Activated gamma-delta T cell (primary cell): ENCODE measurements at places on chromosomes 13 and 19.

- no peak for DNase-seq
These were observed 117.0 kb upstream of the POSTN start for GRCh38 chr13:37715606-37716015.

DNA sequence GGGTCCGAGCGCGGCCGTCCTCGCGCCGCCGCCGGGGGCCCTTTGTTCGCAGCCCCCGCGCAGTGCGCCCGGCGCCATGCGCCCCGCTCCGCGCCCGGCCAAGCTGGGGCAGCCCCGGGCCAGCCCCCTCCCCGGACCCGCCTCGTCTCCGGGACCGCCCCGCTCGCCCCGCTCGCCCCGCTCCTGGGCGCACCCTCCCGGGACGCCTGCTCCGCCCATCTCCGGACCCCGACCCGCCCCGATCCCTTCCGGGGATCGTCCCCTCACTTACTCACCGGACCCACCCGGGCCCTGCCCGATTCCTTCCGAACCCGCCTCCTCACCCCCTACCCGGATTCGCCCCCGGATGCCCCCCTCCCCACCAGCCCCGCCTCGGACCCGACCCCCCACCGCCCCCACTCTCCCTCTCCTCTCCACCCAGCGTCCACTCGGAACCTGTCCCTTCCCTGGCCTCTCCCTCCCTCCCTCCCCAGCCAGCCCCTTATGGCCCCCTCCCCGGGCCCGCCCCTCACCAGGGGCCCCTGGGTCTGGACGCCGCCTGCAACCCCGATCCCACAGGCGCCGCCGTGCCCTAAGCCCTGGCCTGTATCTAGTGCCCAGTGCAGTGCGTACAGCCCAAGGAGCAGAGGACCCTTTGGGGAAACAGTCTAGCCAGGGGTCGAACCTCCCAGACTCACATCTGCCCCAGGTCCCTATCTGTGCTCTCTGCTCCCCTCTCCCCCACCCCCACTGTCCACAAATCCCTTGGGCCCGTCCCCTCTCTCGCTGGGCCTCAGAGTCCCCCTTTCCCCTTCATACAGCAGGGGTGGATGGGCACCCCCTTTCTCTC lies at the start of gene CPAMD8:
Gene CPAMD8, minus strand, starts transcription at position 105 of the 829 bp plus-strand sequence. CDS start 168 bp downstream, outside the sequence.
- no peak for DNase-seq

- DNase-seq = no peak
These were observed 69.5 kb downstream of the TNFRSF19 start for GRCh38 chr13:23639674-23640073.

GRCh38 chr19:40413291-40413845 lies at the start of gene PRX:
Gene PRX (minus strand): TSS chr19:40413378. CDS start chr19:40407932, 5,446 bp downstream.
- DNase-seq = no peak

GRCh38 chr13:24339937-24340607 lies 30.7 kb downstream of the C1QTNF9 start:
- DNase-seq = no peak

GRCh38 chr19:27974082-27974513 lies 1238.9 kb downstream of the UQCRFS1 start:
- DNase-seq = no peak

GRCh38 chr19:50501186-50501567 lies 9.8 kb downstream of the JOSD2 start:
- DNase-seq = no peak

DNA sequence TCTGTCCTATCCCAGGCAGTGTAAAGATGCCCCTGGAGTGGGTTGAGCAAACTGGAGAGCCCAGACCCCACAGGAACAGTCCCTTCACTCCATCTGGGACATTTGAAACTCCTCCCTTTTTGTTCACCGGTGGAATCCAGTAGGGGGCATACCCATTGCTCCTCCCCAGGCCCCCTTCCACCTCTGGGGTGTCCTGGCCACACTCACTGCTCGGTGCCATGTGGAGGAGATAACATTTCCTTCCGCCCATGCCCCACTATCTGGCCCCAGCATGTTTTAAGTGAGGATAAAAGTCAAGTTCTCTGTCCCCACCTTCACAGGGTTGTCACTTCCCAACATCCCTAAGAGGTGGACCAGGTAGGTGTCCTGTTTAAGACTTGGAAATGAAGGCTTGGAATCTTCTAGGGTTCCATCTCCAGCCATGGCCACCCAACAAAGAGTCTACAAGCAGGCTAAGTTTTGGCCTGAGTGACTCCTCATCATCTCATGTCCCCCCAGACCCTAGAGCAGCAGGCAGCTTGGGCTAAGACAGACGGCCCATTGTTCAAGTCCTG lies 9.3 kb downstream of the ZNF526 start:
- DNase-seq = no peak

DNA sequence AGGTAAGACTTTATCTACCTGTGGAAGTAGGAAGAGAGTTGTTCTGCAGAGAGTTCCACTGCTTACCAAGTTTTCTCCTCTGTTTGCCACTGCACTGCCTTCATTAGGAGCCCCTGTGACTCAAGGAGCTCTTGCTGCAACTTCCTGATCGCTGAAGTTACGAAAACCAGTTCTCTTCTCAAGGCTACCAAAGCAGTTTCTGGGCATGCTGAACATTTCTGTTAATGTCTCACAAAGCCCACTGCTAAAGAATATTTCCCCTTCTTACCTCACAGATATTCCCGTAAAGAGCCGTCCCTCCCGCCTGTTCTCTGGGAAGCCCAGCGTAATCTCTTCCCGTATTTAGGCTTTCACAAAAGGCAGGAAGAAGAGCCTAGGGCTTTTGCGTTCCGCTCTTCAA lies 82.6 kb upstream of the OXGR1 start:
- no peak for DNase-seq

- DNase-seq = no peak
These were observed 11.3 kb downstream of the POSTN start for GRCh38 chr13:37587236-37587635.

DNA sequence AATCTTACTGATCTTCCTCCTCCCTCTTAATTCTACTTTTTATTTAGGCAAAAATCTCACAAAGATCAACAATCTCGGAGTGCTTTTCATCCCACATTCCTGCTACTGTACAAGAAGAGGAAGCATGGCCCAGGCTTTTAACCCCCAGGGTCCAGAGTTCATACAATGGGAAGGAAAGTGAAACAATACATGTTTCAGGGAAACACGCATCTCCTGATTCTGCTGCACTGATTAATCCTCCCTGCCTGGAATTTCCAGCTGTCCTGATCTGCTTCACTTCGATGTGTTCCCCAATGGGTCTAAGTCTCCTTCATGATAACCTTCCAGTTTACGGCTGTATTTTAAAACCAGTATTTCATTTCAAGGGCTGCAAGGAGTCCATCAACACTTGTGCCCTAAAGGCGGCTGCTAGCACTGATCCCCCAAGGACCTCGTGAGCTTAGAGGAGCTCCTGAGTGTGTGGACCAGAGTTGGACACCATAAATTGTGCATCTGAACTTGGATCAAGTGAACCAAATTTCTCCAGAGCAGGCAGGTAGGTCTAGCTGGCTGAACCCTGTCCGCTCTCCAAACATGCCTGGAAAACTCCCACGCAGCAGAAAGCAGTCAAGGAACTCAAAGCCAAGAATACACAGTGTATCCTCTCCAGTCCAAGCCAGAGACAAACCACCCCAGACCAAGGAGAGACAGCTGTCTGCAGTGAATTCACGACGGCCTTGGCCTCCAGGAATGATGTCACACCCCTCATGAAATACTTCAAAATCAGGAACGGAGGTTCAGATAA lies 44.3 kb downstream of the COL4A1 start:
- no peak for DNase-seq

DNA sequence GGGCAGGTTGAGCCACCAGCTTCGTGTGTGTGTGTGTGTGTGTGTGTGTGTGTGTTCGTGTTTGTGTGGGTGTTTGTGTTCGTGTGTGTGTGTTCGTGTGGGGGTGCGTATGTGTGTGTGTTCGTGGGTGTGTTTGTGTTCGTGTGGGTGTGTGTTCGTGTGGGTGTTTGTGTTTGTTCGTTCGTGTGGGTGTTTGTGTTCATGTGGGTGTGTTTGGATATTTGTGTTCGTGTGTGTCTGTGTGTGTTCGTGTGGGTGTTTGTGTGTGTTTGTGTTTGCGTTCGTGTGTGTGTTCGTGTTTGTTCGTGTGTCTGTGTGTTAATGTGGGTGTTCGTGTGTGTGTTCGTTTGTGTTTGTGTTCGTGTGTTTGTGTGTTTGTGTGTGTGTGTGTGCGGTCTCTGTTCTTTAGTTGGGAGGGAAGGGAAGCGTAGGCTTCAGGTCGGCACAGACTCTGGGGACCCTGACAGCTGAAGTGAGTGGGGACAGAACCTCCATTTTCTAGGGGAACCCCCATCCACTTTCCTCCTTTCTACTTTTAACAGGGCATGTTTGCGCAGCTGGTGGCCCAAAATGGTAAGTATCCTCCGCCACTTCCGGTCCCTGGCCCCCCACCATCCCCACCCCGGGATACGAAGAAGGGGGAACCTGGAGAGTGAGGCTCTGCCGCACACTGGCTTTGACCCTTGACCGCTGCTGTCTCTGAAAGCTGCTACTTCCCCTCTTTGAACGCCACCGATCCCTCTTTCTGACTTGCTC lies 1.6 kb downstream of the TNFSF9 start:
- no peak for DNase-seq

GRCh38 chr19:42201489-42202289 lies 15.8 kb downstream of the DEDD2 start:
- no peak for DNase-seq

- DNase-seq = no peak
These were observed 421.1 kb downstream of the FGF9 start for GRCh38 chr13:22091971-22092300.

DNA sequence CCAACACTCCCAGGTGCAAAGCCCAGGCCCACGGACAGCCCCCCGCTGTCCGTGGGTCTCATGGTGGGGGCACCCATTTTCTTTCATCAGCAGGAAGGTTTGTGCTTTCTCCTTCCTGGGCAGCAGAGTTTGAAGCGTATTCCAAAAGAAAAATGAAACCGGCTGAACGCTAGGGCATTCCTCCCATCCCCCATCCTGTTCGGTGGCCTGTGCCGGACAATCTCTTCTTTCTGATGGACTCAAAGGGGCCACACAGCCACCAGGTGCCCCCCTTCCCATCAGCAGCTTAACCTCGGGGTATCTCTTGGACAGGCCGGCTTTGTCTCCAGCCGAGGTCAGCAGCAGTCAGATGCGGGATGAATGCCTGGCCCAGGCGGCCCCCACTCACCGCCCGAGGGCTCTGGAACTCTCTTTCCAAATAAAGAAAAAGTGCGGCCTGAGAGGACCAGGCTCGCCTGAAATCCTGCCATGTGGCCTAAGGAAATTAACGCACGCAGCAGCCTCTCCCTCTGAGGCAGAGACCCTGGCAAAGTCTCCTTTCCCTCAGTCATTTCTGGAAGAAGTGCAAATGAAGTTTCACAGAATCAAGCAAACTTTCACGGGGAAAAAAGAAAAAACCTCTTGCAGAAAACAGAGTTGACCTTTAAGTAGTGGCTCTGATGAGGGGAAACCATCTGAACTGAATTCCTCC lies 67.8 kb downstream of the RASA3 start:
- DNase-seq = no peak

DNA sequence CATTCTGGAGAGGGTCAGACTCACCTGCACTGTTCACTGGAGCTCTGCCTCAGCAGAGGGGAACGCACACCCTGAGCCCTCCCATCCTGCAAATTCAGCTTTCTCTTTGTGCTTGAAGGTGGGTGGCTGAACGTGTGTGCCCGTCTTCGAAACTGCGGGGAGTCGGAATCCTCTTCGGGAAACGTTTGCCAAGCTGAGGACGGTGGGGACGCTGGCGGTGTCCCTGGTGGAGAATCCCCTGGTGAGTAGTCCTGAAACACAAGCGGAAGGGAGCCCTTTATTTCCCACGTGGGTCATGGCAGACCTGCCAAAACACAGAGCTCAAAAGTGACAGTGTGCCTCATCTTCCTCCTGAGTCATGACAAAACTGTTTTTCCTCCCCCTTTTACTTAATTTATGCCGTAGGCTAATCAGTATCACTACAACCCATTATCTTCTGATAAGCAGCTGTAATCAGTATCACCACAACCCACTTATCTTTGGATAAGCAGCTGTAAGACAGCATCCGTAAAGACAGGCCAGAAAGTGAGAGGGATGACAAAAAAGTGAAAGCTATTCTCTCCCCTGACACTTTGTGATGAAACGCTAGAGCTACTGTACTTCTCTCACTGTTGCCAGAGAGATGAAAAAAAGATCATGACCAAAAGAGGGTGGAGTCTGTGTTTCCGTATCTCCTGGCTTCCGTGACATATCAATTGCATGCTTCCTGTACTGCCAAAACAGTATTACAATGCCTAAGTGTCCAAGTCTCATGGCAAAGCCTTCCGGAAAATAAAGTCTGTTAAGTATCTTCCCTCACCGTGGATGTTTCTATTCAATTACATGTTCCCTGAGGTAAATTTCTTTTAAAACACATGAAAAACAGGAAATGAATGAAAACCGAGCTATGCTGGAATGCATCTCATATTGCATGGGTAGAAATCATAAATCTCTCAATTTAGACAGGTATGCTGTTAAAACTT lies 155.5 kb downstream of the TBC1D4 start:
- no peak for DNase-seq

- DNase-seq = no peak
These were observed 79.2 kb downstream of the LRCH1 start for GRCh38 chr13:46632176-46632575.

GRCh38 chr13:48559638-48560320 lies 26.9 kb upstream of the RCBTB2 start:
- DNase-seq = no peak

DNA sequence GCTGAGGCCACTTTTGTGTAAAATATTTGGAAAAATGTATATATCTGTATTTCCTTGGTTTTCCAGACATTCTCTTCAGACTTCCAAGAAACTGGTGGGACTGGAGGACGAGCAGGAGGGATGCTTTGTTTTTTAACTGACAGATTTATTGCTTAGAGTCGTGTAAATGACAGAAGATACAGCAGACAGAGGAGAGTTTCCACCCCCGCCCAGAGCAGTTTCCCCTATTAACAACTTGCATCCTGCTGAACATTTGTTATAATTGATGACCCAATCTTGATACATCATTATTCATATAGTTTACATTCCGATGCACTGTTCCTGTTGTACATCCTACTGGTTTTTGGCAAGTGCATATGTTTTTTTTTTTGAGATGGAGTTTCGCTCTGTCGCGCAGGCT lies 7.1 kb upstream of the DOCK6 start:
- no peak for DNase-seq

GRCh38 chr13:33174931-33175330 lies 110.6 kb downstream of the STARD13 start:
- no peak for DNase-seq

- no peak for DNase-seq
These were observed 5.1 kb upstream of the COMP start for GRCh38 chr19:18796239-18796638.

DNA sequence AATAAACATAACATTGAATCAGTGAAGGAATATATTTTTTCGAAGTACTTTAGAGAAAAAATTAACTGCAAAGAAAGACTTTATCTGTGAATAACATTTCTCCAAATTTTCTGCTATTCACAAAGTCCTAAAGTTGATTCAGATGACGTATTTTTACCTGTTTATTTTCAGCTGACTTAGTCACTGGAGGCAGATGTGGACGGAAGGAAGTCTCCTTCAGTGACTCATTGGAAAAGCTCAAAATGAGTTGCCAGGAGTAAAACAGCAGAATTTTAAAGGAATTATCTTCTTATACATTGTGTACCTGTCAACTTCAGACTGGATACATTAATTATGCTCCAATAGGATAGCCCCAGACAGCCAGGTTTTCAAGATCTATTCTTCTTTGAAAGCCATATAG lies 679.3 kb upstream of the GPC6 start:
- no peak for DNase-seq
